ENCODE measurements at places on chromosomes 11 and 22. TPM values are rescaled to one million over a fixed set of nuclear protein-coding genes. Genes with fewer than 3 reads are reported as not detected.

Gene JHY
- 4.5 TPM for total RNA-seq

Gene DNAJB13
- 0.59 TPM for total RNA-seq

Gene OR52N4
- not detected for total RNA-seq

Gene MAML2
- 28.9 TPM for total RNA-seq

DNA sequence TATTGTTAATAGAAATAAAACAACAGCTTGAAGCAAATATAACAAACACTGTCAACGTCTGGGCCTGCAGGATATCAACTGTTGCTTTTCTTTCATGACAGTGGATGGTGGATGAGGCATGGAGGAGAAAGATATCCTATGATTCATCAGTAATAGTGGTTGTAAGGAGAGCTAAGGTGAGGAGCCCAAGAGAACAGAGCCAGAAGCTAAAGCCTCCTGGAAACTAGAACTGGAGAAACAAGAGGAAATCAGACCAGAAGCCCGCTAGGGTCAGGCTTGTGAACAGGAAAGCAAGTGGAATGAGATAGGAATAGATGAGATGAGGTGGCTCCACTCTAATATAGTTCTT, 37.7 kb upstream of the MMP12 start:
- DNase-seq, result no peak
- H3K4me3 ChIP-seq, result no peak overlapping the region
- H3K4me1 ChIP-seq, result no peaks in the 10 kb centered on the region
- no peaks in the 10 kb centered on the region for H3K36me3 ChIP-seq

GRCh38 chr11:68275721-68276507, 4.1 kb upstream of the C11orf24 start:
- no peaks in the 10 kb centered on the region for H3K36me3 ChIP-seq
- H3K4me1 ChIP-seq, result no peaks in the 10 kb centered on the region
- H3K27me3 ChIP-seq, result no peaks in the 10 kb centered on the region
- H3K27ac ChIP-seq, result no peak overlapping the region

DNA sequence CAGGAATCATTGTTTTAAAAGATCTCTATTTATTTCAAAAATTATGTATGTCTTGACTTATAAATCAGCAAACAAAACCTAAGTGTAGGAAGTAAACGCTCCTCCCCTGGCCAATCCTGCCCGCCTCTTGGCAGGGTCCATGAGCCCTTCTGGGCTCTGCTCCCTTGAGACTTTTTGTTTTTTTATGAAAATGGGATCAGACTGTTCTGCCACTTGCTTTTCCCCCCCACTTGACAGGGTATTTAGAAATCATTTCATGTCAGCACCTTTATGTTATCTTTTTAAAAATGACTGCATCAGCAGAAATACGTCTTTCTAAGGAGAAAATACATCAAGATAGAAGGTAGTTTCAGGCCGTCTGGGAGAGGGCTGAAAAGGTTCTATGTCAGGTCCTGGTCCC, 35.6 kb downstream of the FBLN1 start:
- H3K36me3 ChIP-seq, result no peaks in the 10 kb centered on the region
- H3K27ac ChIP-seq, result peak overlapping the region; percentile 77
- H3K27me3 ChIP-seq, result no peaks in the 10 kb centered on the region
- H3K4me3 ChIP-seq, result no peak overlapping the region
- DNase-seq, result peak; percentile 60
- no peaks in the 10 kb centered on the region for H3K4me1 ChIP-seq

DNA sequence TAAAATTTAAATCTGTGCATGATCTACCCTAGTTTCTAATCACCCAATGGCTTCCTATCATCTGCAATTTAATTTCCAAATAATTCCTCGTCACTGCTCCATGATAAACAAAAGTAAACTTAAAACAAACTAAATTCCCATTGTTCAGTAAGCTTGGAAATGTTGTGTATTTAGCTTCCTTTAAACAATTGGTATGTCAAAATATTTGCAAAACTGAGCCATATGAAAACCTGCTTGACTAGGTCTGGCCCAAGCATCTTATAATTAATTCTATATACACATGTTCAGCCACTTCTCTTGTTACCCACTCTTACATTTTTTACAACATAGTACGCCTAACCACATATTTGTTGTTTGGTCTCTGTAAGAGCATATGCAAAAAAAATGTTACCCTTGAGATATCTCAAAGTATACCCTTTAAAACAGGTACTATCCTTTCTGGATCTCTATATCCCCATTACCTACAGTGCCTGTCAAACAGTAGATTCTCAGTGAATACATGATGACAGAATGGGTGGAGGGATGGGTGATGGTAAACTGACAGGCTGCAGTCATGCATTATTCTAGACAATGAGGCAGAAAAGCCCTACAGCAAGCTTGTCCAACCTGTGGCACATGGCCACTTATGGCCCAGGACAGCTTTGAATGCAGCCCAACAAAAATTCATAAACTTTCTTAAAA, 1277.9 kb upstream of the TENM4 start:
- no peaks in the 10 kb centered on the region for H3K4me1 ChIP-seq
- DNase-seq, result no peak

- peaks cover 9% of the 10 kb centered on the region for H3K36me3 ChIP-seq
- no peak for DNase-seq
- H3K27me3 ChIP-seq, result no peaks in the 10 kb centered on the region
- H3K4me3 ChIP-seq, result no peak overlapping the region
- H3K27ac ChIP-seq, result peak overlapping the region; percentile 63
Measured at GRCh38 chr11:71999362-71999761, 653 bp downstream of the IL18BP start.

DNA sequence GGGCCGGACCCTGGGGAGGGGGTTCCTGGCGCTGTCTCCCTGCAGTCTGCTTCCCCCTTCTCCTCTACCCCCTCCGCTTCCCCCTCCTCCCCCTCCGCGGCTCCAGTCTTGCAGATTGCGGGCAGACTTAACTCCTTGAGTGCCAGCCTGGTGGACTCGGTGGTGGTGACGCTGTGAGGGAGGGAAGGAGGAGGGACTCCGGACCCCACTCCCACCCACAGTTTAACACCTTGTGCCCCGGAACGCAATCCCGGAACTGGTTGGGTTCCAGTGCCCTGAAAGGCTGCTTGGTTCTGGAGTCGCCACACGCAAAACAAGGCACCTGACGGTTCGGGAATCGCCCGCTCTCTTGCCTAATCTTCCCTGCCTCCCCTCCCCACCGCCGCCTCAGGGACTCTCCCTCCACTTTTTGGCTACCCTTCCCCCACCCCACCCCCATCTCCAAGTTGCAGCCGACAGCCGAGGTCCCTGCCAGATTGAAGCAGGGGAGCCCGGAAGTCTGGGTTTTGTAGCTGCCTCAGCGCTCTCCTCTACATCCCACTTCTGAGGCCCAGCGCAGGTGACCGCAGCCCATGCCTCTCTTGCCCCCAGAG, 3.9 kb upstream of the BCL9L start:
- H3K36me3 ChIP-seq, result no peaks in the 10 kb centered on the region
- H3K27ac ChIP-seq, result peak overlapping the region; percentile 100
- peak overlapping the region; percentile 77 for H3K4me3 ChIP-seq
- DNase-seq, result peak; percentile 91
- H3K4me1 ChIP-seq, result peaks cover 7% of the 10 kb centered on the region
- no peaks in the 10 kb centered on the region for H3K27me3 ChIP-seq

DNA sequence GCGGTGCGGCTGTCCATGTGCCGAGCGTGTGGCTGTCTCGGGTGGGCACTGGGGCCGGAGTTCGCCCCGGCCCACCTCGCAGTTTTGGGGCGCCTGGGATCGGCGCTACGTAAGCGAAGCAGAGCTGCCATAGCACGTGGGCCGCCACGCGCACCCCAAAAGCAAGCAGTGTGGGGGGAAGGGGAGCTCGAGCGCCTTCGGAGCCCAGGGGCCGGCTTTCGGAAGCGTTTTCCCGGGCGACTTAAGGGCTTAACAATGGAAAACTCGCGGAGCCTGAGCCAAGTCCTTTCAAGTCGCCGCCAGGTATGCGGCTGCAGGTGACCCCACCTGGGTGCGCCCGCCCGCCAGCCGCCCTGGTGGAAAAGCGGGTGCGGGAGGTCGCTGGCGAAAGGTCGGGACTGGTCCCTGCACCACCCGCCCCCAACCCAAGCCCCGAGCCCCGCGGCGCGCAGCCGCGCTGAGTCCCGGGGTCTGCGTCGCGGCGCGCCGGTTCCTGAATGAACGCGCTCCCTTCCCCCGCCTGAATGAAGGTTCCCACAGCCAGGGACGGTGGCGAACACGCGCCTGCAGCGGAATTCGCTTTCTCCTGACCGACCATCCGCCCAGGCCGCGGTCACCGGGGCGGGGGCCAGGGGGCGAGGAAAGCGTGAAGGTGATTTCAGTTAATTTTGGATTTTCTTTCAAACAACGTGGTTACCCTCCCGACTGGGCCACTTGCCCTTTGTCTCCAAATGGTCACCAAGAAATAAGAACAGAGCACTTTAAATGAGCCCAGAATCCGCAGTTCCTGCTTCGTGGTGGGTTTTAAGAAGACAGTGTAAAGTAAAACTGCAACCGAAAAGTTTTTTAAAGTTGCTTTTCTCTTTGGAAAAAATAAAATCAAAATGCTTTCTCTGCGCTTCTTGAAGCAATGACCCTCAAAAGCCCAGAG, 2.8 kb upstream of the CCND1 start:
- H3K4me1 ChIP-seq, result peaks cover 23% of the 10 kb centered on the region
- DNase-seq, result no peak
- H3K27me3 ChIP-seq, result no peaks in the 10 kb centered on the region
- peak overlapping the region; percentile 32 for H3K4me3 ChIP-seq
- H3K36me3 ChIP-seq, result no peaks in the 10 kb centered on the region

DNA sequence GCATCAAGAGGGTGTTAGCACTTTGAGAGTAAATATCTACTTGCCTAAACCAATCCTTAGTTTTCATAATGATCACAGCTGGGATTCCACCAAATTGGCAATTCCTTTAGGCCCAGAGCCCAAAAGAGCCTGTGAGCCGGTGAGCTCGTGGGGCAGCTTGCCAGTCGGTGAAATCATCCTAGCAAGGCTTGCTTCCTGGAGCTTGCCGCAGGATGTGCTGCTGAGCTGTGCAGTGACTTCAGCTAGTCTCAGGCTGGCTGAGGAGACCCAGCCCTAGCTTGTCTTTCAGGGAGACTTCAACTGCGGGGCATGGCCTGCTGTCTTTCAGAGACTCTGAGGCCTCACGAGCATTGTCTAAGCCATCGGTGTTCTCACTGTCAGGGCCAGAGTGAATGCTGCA, 73.6 kb upstream of the SUSD2 start:
- H3K36me3 ChIP-seq, result no peaks in the 10 kb centered on the region
- H3K4me3 ChIP-seq, result no peak overlapping the region
- DNase-seq, result peak; percentile 85
- H3K4me1 ChIP-seq, result no peaks in the 10 kb centered on the region
- peak overlapping the region; percentile 48 for H3K27ac ChIP-seq
- no peaks in the 10 kb centered on the region for H3K27me3 ChIP-seq

DNA sequence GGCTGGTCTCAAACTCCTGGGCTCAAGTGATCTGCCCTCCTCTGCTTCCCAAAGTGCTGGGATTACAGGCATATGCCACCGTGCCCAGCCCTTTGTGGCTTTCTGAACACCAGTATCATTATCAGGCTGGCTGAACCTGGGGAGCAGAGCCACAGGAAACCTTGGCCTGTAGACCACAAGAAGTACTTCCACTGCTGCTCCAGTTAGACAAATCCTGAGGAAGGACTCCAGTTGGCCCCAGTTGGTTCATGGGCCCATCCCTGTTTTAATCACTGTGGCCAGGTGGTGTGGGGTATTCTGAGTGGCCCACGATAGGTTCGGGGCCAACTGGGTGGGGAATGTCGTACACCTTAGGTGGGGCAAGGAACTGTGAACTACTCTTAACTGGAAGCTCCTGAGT, 5.5 kb upstream of the DUSP18 start:
- H3K4me1 ChIP-seq, result no peaks in the 10 kb centered on the region
- no peaks in the 10 kb centered on the region for H3K36me3 ChIP-seq
- no peak overlapping the region for H3K4me3 ChIP-seq
- H3K27me3 ChIP-seq, result no peaks in the 10 kb centered on the region
- DNase-seq, result no peak
- H3K27ac ChIP-seq, result no peak overlapping the region

DNA sequence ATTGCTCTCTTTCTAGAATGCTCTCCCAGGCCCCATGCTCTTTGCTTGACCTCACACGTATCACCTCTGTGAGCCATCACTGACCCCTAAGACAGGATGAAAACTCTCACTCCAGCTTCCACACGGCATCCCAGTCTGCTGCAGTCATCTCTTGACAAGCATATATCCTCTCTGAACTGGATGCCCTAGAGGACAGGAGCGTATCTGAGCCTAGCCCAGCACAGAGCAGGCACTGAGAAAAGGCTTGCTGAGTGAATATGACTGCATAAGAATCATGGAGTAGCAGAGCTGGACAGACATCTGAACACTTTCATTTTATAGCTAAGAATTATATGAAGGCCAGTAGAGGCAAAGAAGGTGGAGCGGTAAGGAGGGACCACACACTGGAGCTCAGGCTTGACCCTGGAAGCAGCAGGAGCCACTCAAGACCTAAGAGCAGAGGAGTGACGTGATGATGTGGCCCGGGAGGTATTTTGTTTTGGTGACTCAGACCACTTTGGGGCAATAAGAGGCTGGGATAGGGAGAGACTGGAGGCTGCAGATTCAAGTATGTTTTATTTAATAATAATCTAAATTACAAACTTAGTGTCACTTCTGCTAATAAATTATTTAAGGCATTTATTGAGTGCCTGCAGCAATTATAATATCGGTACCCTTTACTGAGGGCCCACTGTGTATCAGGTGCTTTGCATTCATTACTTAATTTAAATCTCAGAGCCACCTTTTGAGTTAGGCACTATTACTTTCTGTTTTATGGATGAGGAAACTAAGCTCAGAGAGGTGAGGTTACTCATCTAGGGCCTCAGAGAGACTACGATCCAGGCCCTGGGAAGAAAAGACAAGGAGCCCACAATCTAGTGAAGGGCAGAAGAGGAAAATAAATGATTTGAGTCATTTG, 42.6 kb downstream of the MAP6 start:
- no peak for DNase-seq
- no peaks in the 10 kb centered on the region for H3K4me1 ChIP-seq
- H3K36me3 ChIP-seq, result no peaks in the 10 kb centered on the region
- no peaks in the 10 kb centered on the region for H3K27me3 ChIP-seq
- H3K4me3 ChIP-seq, result no peak overlapping the region

- H3K4me1 ChIP-seq, result peaks cover 9% of the 10 kb centered on the region
- no peaks in the 10 kb centered on the region for H3K27me3 ChIP-seq
- no peaks in the 10 kb centered on the region for H3K36me3 ChIP-seq
- H3K27ac ChIP-seq, result peak overlapping the region; percentile 72
Measured at GRCh38 chr22:36659762-36660509, 43.6 kb downstream of the CACNG2 start.

- DNase-seq, result no peak
- H3K27me3 ChIP-seq, result no peaks in the 10 kb centered on the region
- no peak overlapping the region for H3K4me3 ChIP-seq
Measured at GRCh38 chr11:69662806-69663205, 12.3 kb downstream of the LTO1 start.

- no peak overlapping the region for H3K27ac ChIP-seq
- H3K4me1 ChIP-seq, result no peaks in the 10 kb centered on the region
- H3K36me3 ChIP-seq, result no peaks in the 10 kb centered on the region
- H3K27me3 ChIP-seq, result no peaks in the 10 kb centered on the region
Measured at GRCh38 chr22:19630614-19631013, 83.7 kb upstream of the SEPTIN5 start.

GRCh38 chr22:24008381-24009226, 2.5 kb upstream of the CABIN1 start:
- no peaks in the 10 kb centered on the region for H3K36me3 ChIP-seq
- no peaks in the 10 kb centered on the region for H3K4me1 ChIP-seq
- H3K27ac ChIP-seq, result no peak overlapping the region
- no peak overlapping the region for H3K4me3 ChIP-seq
- H3K27me3 ChIP-seq, result no peaks in the 10 kb centered on the region
